T-helper 22 cell (primary cell): ENCODE measurements at places on chromosomes 5 and 9.

GRCh38 chr5:67240846-67241245 is 44.2 kb upstream of the CD180 start:
- DNase-seq, result no peak

DNA sequence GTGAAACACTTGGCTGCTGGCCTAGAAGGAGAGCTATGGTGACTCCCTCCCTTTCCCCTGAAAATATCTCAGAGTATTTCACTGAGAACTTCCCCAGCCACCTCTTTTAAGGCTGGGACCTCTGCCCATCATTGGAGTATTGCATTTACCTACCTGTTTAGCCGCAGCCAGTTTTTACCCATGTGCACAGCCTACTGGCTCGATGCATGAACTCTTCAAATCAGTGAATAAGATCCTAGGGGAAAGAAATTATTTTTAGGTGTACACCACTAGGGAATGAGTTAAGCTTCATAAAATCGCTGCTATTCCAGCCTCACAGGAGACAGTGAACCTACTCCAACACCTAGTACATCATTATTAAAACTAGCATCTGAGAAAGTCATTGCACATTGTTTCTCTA is 16.8 kb upstream of the FAM174A start:
- no peak for DNase-seq

GRCh38 chr9:122922713-122923112 is 8.6 kb downstream of the ZBTB26 start:
- no peak for DNase-seq

DNA sequence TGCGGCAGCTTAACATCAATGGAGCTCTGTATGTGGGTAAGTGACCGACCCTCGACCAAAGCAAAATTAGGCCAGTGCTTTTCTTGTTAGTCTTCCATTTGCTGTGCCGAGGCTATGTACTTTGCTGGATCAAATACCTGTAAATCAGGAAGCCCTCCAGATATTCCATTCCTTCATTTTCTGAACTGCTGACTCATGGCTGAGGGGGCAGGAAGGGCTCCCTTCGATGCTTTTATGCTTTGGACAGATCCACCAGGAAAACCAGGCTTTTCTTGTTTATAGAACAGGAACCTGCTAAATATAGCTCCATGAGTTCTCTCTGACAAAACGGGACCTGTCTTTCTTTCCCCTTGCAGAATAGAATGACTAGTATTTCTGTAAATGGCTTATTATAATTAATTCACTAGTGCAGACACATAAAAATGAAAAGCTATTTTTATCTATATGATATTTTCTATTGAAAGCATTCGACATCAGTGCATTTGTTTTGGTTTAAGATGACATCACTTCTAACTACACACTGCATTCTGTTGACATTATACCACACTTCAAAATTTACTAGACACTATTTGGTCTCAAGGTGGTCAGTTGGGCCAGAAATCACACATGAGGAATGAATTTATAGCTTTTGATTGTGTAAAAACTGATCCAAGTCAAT is 93.3 kb downstream of the LIFR start:
- DNase-seq, result no peak

DNA sequence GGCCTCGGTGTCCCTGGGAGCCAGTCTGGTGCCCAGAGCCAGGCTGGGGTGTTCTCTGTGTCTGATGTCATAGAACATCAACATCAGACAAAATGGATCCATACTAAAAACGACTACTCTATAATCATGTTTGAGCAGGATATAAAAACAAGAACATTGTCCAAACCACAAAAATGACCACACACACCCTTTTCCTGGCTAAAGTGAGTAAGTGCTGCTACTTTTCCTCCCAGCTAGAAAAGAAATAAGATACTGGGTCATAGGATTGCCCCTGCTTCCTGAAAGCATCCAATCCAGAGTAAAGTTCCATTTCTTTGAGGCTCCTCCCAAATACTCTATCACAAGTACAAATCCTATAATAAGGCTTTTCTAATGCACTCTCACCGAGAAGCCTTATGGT is 19.7 kb upstream of the TRAF1 start:
- no peak for DNase-seq

- no peak for DNase-seq
These were observed 549.9 kb downstream of the ANXA1 start for GRCh38 chr9:73701415-73702057.

DNA sequence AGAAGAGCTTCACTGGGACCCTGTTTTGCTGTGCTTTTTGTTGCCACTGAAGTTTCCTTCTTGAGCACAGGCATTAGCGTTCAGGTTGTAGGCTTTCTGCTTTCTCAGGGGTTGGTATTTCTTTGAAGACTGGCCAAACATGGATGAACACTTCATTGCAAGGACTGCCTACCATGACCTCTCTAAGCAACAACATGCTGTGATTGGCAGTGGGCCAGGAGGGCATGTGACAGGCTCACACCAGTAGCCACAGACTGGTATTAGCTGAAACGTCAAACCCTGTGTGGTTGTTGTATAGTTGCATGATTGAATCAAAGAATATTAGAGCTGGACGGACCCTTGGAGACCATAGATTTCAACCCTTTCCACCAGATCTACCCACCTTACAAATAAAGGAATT is 20.0 kb upstream of the MLANA start:
- DNase-seq, result no peak

GRCh38 chr5:132098151-132098594 is 24.6 kb downstream of the CSF2 start:
- no peak for DNase-seq

DNA sequence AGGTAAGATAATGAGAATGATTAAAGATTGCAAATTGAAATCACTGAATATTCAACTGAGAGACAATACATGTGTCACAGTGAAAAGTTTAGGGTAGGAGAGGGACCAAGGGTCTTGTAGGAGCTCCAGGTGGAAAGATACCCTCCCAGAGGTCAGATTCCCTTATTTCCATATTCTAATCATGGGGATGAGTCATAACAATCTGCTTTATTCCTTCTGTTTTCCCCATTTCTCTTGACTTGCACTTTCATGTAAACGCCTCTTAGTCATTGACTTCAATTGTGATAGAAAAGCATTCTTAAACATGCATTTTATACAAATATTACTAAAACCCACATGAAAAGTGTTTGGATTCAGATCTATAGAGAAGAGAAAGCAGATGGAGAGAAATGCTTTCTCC is 81.3 kb upstream of the CTSL start:
- no peak for DNase-seq

DNA sequence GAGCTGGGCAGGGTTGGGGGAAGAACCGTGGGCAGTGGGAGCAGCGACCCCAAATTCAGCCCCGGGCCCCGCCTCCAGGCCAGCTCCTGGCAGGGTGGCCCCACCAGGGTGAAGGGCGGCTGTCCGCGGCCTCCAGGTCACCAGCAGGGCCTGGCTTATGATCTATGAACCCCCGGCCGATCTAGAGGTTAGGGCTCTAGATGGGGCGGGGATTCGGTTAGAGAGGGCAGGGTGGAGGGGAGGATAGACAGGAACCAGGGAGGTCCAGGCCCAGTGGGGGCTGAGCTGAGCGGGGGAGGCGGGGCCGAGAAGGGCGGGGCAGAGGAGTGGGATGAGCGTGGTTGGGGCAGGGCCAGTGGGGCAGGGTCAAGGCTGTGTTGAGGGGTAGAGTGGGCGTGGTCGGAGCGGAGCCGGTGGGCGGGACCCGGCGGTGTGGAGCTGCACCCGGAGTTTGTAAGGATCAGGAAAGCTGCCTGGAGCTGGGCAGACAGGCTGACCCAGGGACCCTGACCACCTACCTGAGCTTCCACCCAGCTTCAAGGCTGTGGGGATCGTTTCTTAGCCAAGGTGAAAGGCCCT is 29.3 kb upstream of the OBP2B start:
- no peak for DNase-seq

DNA sequence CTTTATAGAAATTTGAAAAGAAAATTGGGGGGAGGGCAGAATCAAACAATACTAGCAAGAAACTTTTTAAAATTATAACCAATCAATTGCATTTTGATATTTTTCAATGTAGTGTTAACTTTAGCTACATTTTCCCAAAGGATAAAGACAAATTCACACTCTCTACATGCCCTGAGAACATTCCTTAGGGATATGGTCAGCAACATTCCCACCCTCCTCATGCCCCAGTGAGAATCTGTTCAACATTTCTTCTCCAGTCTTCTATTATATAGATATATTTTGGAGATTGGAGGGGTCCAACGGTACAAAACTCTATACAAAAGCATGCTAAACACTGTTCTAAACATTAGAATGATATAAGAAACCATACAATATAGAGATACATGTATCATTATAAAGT is 11.6 kb upstream of the PRR16 start:
- DNase-seq, result no peak

DNA sequence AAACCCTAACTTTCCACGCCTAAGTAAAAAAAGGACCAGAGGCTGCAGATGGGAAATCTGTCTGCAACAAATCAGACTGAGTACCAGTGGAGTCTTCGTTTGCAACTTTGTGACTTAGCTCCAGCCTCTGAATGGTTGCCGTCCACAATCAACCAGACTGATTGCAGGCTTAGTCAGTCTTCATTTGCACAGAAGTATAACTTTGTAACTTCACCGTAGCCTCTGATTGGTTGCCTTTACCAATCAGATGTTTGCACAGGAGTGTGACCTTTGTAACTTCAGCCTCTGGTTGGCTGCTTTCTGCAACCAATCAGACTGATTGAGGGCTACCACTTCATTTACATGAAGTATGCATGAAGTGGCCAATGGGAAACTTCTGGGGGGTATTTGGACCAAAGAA is 53.7 kb downstream of the TGFBR1 start:
- DNase-seq, result no peak

DNA sequence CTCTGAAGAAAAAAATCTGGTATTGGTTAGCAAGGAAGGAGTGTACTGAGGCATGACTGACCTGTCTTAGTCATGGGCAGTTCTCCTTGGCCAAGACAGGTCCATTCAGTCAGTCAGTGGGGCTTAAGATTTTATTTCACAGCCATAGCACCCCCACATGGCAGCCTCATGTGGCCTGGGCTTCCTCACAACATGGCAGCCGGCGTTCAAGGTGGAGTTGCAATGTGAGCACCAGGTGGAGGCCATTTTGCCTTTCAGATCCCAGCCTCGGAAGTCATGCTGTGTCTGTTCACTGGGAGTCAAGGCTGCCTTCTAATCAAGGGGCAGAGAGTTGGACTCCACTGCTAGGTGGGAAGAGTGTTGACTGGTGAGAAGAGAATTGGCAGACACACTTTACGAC is 10.3 kb upstream of the CARD19 start:
- no peak for DNase-seq

DNA sequence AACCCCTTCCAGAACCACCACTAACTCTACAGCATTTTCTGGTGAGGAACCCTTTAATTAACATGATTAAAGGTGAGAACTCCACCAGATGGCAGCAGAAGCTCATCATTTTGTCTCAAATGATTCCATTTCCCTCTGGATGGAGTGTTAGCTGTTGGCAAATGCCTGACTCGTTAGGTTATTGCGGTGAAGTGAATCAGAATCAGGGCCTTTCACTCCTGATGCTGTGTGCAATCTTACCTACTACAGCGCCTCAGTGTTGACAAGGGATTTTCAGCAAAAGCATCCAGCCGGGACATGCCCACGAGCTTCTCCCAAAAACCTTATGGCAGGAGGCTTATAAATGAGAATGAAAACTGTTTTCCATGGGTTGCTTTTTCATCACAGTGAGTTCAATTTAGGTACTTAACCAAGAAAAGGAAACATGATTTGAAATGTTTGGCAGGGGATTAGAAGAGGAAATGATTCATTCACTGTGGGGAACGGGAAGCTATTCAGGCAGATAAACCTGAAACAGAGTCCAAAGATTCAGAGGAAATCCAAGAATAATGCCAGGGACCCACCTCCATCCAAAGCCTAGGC is 48.0 kb upstream of the CAST start:
- DNase-seq, result no peak

DNA sequence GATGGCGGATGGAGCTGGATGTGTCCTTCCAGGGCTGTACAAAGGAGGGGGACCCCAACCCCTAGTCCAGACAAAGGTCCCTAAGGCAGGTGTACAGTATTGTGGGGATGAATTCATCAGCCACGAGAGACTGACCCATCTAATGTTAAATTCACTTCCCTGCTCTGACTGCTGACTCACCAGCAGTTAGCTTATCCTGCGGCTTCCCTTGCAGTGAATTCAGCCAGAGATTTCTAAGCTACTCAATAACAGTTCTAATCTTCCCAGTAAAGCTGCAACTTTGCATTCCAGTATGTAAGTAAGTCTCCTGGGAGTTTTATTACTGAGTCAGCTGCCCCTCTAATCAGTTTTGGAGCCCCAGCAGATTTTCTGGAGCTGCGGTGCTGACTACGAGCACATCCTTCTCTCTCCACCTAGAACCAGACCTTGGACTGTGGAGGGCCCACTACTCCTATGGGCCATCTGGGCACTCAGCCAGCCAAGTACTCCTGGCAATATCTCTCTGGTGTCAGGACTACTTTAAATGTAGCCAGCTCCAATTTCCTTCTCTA is 16.1 kb downstream of the B4GALT1 start:
- no peak for DNase-seq

- DNase-seq, result no peak
These were observed 240.4 kb downstream of the GLIS3 start for GRCh38 chr9:4059437-4059836.

DNA sequence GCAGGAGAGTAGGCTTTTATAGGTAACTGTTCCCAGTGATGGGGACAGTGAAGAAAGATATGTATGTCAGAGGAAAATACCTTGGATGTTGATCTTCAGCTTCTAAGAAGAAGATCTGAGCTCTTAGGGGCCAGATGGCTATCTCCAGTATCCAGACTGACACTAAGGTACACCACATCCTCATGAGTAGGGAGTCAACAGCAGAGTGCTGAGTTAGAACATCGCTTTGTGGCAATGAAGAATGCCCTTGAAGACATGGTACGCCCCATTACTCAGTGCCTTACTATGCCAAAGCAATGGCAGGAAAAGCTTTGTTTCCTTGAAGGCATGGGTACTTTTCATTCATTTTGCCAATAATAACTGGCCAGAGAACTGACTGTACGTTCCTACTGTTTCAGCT is 263.7 kb downstream of the CEMIP2 start:
- DNase-seq, result no peak

- no peak for DNase-seq
These were observed 219.2 kb downstream of the AGTPBP1 start for GRCh38 chr9:85522459-85523092.

DNA sequence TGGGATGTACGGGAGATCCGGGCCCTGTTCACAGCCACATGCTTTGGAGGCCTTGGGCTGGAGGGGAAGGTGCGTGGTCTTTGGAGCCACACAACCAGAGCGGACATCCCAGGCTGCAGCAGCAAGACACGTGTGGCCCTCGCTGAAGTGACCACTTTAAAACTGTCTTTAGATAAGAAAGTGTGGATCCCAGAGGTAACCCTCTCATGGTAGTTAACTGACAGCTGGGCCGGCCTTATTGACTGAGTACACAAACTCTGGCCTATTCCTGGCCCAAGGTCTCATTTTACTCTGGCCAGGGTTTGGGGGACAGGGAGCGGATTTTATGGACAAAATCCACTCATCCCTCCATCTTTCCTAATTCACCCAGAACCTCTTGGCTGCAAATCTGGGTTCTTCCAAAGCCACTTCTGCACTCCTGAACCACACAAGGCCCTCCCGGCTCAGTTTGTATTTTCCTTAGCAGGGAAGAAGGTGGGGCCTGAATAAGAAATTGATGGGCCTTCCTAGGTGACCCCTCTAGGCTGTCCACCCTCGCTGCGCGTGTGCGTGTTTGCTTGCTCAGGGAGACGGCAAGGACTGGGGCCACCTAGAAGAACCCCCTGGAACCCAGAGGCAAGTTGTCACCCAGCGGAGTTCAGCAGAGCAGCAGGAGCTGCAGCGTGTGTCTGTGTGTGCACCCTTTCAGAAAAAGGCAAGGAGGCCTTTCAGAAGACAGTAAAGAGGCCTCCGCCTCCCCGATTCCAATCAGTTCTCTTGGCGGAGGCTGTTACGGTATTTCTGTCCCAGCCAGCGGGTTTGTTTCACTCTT is 73.3 kb upstream of the ORM1 start:
- DNase-seq, result no peak

- DNase-seq, result no peak
These were observed 154.1 kb downstream of the ARHGAP26 start for GRCh38 chr5:142924135-142924883.
